ENCODE measurements at places on chromosomes 5 and 9. TPM values are rescaled to one million over a fixed set of nuclear protein-coding genes. Genes with fewer than 3 reads are reported as not detected.

Gene GMCL2
- not detected for total RNA-seq

Gene DIRAS2
- 5.8 TPM for total RNA-seq

Gene PROB1
- total RNA-seq = 1.6 TPM

Gene AQP7
- total RNA-seq = 36.7 TPM

Gene TXNDC8
- not detected for total RNA-seq

Gene SPINK9
- not detected for total RNA-seq

Gene SLC34A3
- not detected for total RNA-seq

Gene BAAT
- total RNA-seq = not detected

Gene DOCK8
- 31.4 TPM for total RNA-seq

Gene TMEM215
- 9.7 TPM for total RNA-seq

Gene C5orf22
- 19.7 TPM for total RNA-seq

Measured in sciatic nerve (tissue), 2 donors.